CD4-positive, alpha-beta T cell (primary cell): ENCODE measurements at places on chromosomes 2 and 18.

DNA sequence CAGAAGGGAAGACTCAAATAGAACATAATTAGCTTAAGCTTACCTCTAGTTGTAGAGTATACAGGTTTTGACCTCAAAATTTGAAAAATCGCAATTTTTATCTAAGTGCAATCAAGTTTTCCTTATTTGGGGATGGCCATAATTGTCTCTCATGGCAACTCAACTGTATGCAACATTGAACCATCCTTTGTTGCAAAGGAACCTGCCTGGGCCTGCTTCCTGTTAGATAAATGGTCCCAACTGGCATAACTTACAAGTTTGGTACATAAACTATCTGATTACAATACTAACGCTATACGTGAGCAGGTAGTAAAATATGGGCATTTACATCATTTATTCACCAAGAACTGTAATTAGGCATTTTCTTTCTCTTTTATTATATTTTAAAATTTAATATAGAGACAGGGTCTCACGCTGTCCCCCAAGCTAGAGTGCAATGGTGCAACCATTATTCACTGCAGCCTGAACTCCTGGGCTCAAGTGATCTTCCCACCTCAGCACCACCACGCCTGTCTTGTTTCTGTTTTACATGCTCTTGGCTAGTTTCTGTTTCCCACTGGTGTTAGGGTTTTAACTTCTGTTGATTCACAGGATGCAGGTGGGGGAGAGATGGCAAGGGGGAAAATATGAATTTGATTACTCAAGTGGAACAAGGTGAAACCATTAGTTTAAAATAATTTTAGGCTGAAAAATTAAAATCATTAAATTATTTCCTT lies 55.3 kb upstream of the B3GNT2 start:
- DNase-seq = no peak

DNA sequence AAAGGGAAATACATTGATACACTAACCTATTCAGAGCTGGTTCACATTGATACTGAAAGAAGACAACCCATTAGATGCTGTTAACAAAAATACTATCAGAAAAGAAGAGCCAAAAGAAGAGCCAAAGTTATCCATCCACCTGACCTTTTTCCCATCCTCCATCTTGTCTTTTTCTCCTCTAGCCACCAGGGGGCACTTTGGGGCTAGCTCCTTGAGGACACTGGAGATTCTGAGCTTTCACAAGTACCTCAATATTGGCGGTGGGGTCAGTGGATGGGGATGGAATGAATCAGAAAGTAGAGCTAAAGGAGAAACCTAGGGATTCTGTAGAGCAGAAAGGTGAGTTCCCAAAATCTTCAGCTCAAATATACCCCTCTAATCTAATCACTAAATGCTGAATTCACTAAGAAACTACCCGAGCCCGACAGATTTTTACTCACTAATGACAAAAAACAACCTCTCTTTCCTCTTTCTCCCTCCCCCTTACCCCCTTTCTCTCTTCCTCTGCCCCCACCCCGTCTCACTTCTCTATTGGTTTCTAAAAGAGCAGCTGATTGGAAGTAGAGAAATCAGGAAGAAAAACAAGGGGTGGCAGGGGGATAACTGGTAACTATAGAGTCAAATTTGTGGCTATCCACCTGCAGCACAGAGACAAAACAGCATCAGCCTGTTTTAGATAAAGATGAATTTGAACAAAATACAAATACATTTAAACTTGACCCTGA lies 203.3 kb downstream of the TCF4 start:
- DNase-seq = no peak

- no peak for DNase-seq
Observed at GRCh38 chr18:37322492-37323035, 243.0 kb downstream of the CELF4 start.

DNA sequence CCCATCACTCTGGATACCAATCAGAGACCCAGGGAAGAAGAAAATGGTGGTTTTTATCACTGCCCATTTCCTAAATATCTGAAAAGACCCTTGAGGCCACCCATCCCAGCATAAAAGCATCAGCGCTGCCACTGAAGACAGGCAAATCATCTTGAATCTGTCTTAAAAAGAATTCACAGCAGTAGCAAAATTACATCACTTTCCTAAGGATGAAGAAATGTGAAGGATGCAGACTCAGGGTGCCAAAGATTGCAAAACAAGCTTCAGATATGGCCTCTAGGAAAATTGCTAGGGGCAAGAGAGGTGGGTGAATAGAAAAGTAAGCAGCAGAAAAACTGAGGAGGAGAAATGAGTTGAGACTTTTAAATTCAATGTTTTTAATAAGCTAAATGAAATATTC lies 70.0 kb downstream of the SLC25A12 start:
- DNase-seq = no peak

DNA sequence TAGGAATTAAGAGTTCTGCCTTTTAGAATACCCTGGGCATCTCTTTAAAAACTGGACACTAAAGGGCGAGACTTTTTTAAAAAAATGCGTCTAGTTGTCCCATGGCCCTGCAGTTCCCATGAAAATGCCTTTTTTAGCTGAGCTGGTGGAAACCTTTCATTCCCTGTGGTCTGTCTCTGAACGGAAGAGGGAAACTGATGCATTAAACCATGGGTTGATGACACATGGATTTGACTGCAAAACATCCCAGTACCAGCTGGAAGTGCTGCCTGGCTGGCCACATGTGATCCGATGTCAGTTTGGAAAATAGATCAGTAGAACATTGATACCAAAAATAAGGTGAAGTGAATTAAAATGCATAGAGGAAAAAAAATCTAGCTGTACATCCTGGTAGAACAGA lies 129.2 kb downstream of the MYO1B start:
- DNase-seq = no peak

GRCh38 chr2:191220671-191221070 lies 24.5 kb upstream of the MYO1B start:
- no peak for DNase-seq

DNA sequence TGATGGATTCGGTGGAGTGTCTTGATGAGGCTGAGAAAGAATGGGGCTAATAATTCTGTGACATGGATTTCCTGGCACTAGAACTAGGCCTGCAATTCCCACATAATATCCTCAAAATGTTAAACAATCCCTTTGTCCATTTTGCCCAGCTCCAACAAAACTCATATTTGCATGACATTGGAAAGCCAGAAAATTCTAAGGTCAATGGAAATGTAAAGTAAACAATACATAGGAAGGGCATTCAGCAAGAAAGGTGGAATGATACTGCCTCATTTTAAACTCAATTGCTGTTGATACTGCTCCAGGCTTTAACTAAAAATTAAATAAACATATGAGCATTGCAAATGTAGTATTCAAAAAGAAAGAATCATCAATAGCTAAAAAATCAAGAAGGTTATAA lies 434.8 kb upstream of the SLC8A1 start:
- DNase-seq = no peak

DNA sequence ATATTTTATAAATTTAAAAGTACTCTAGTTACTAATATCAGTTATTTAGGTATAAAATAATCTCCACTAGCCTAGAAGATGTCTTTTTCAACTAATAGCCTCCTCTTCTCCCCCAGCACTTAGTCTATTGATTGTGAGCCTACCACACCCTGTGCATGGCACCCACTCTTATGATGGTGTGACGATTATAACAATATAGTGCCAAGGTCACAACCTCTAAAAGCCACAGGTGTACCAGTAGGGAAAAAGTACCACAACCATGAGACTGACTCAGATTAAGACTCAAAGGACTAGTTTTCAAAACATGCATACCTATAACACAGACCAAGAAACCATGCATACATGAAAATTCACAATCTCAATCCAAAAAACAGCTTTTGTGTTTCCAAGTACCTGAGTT lies 27.6 kb downstream of the THADA start:
- DNase-seq = no peak

DNA sequence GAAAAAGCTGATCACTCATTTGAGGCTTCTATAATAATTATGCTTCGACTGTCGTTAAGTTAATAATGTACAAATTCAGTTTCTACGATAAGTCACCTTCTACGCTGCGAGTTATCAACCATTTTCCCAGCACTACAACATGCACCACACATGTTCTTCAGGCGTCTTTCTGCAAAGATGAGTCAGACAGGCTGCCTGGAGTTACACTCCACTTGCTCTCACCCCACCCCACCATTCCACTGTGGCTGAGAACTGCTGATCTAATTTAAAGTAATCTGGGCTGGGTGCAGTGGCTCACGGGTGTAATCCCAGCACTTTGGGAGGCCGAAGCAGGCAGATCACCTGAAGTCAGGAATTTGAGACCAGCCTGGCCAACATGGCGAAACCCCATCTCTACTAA lies 218.6 kb downstream of the DYM start:
- DNase-seq = no peak

DNA sequence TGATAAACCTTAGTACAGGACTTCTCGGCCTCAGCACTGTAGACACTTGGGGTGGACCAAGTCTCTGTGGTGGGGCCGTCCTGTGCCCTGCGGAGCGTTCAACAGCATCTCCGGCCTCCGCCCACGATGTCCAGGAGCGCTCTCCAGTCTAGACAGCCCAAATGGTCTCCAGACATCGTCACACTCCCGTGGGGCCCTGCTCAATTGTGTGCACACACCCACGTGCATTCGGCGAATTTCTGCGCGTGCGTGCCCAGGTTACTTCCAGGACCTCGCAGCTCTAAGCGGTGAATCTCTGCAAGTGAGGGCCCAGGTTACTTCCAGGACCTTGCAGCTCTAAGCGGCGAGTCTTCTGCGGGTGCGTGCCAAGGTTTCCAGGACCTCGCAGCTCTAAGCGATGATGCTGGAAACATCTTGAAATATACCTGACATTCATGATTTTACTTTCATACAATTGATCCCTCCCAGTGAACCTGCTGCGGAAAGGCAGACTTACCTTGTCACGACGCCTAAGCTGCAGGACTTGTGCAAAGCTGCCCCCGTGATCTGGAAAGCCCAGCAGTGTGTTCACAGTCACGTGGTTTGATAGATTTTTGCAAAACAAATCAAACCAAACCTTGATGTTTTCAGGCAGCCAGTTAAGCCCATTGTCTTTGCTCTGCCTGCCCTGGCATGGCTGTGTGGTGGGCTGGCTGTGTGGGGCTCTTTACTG lies 16.1 kb upstream of the OTOS start:
- no peak for DNase-seq

DNA sequence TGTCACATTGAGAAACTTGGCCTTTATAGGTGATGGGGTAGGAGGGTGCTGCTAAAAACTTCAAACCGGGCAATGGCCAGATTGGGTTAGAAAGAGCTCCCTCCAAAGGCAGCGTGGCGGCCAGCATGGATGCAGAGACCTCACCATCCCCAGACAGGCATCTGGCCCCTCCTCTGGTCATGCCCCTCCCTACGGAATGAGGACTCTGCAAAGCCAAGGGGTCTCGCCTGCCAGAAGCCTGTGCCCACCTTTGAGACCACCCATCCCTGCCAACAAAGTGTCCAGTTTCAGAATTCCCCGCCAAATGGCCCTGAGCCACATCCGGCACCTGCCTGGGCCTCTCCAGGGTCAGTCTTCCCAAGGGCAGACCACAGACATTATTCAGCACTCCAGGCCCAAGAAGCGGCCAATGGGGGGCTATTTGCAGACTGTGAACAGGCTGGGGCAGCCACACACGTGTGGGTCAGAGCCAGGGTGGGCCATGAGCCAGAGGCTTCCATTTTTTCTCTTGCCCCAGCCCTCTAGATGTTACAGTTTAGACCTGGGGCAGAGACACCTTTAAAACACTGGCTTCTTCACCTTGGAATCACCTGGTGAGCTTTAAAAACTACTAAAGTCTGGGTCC lies 4.2 kb upstream of the ATP6V1B1 start:
- no peak for DNase-seq

- no peak for DNase-seq
Observed at GRCh38 chr2:68044099-68044498, 18.7 kb downstream of the C1D start.

GRCh38 chr2:206718296-206718695 lies at the start of gene DYTN:
DYTN (minus strand) TSS chr2:206718396; CDS start chr2:206718279, 117 bp downstream.
- no peak for DNase-seq

DNA sequence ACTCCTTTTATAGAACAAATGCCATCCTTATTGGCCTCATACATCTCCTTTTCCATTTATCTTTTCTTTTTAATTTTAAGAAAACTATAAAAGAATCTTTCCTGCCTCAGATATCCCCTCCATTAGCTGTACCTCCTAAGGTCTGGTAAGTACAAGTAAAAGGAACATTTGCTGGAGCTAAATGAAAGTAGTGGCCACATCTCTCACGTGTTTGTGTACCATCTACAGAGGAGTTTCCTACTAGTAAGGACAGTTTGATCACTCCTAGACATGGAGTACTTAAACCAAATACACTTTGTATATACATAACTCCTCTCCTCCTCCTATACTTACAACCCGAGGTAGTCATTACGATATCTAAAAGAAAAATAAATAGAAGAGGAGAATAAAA lies 504.8 kb downstream of the LRRTM4 start:
- no peak for DNase-seq

- DNase-seq = no peak
Observed at GRCh38 chr2:225033440-225034318, 8.6 kb downstream of the DOCK10 start.

- DNase-seq = no peak
Observed at GRCh38 chr18:24274837-24275236, 122.8 kb downstream of the OSBPL1A start.

DNA sequence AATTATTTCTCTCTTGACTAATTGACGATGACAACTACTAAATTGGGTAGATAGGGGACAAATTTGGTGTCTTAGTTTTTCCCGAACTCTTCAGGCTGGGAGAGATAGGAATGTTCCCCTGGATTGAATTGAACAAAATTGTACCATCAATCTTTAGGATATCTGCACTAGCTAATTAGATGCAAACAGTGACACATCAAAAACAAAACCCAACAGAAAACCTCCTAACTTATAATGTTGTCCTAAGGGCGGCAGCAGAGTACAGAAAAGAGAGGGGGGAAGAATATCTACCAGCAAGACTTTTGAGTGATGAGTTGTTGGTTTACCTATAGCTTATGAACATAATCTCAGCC lies 342.9 kb downstream of the INSIG2 start:
- no peak for DNase-seq

GRCh38 chr18:79864006-79864725 lies 66.4 kb downstream of the KCNG2 start:
- DNase-seq = no peak

GRCh38 chr2:25042321-25043240 lies 705 bp downstream of the EFR3B start:
- no peak for DNase-seq

- no peak for DNase-seq
Observed at GRCh38 chr2:143611336-143611735, 482.1 kb downstream of the ARHGAP15 start.

GRCh38 chr18:40063488-40063887 lies 1891.5 kb upstream of the PIK3C3 start:
- no peak for DNase-seq

GRCh38 chr2:43196768-43197587 lies 29.4 kb downstream of the ZFP36L2 start:
- no peak for DNase-seq

DNA sequence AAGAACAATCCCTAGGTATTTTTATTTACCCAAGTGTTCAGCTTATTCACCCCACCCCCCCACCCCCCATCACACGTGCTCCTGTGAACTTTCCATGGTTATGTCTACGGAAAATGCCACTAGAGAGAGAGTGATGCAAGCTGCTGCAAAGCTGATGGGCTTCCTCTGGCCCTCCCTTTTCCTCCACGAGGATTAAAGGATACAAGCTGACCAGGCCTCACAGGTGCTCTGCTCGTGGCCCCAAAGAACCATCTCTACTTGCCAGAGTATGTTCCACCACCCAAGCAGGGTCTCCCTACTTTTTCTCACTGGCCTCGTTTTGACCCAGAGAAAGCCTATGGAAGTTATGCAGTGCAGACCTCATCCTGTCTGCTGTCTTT lies 342.6 kb downstream of the CELF4 start:
- DNase-seq = no peak

- DNase-seq = no peak
Observed at GRCh38 chr2:98341241-98341640, 5.0 kb upstream of the CNGA3 start.
